ENCODE measurements at places on chromosomes 2 and 18.

- no peak for DNase-seq
These were observed 84.6 kb downstream of the FBXO15 start for GRCh38 chr18:74063023-74063422.

DNA sequence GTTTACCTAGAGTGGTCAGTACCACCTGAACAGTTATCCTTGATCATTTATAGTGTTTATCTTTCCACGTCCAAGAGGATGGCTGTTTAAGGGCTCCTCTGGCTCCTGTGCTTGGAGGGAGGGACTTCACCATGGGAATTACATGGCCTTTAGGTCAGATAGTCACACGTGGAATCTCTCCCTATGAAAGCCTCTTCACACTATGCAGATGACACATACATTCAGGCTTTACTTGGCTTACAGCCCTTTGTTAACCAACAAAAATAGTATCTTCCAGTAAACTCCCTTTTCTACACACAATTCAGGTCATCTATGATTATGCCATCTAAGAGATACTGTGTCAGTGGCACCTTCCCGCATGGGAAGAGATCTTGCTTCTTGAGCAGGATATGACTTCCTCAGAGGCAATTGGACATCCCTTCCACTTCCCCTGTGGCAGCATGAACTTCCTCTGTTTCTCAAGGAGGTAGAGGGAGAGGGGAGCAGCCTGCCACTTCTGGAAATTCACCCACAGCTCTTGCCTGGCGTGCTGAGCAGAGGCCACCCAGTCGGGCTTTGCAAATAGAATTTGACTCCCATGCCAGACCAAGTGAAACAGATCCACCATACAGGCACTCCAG, 53.5 kb downstream of the COLEC12 start:
- no peak for DNase-seq

- DNase-seq = no peak
These were observed 417.7 kb upstream of the SALL3 start for GRCh38 chr18:78561757-78562510.

- no peak for DNase-seq
These were observed 233.2 kb upstream of the PARD3B start for GRCh38 chr2:204312105-204312504.

DNA sequence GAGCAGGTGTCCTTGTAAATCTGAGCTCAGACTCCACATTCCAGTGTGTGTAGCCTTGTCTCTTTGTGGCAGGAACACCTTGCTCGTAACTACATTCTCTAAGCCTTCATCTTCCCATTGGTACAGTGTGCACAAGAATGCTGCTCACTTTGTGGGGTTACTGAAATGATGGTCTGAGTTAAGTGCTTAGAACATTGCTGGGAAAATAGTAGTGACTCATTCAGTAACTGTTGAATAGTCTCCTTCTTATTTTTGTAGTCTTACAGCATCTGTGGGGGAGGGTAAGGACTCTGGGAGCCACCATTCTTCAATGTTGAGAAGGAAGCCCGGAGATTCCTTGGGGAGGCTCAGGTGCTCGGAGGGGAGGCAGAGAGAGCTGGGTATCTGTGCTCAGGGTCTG, 236.0 kb upstream of the HDAC4 start:
- no peak for DNase-seq

DNA sequence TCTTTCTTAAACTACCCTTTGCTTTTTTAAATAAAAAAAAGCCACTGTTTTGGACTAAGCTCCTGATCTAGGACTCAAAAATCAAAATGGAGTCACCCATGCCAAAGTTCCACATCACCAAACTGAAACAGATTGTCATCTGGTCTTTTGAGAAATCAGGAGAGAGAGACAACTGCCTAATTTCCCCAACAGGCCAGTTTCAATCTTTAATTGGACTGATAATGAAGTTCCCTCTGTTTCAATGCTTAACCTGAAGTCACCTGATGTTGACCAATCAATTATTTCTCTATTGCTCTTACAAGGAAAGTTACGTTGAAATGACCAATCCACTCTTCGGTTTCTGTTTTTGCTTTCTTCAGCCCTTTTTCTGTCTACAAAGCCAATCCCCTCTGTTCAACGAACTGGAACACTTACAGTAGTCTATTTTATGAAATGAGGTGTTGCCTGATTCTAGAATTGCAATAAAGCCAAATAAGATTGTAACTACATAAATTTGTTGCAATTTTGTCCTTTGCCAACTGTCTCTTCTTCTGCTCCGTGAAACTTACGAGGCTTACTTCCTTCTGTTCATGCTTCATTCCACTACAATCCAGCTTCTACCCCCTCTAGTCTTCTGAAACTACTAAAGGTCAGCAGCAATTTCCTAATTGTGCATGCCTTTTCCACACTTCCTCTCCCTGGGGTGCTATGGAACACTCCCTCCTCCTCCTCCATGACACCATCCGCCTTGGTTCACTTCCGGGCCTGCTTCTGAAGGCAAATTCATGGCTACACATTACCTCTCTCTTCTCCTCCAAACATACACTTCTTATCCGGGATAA, 95.2 kb upstream of the CD302 start:
- no peak for DNase-seq

DNA sequence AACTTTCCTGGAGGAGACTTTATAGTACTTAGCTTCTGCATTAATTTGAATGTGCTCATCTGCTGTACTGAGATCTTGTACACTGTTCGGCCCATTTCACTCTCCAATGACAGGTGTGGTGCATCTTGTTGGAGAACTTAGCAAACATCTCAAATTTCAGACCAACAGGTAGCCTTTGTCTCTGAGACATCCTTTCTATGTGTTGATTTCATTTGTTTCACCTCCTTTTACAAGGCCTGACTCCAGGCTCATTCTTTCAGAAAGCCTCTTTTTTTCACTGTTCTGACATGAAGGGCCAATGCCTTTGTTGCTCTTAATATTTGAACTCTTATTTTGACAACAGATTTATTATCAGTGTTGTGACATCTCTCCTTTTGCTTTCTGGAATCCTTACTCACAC, 271.8 kb upstream of the FANCL start:
- no peak for DNase-seq

- no peak for DNase-seq
These were observed 60.0 kb downstream of the MYO1B start for GRCh38 chr2:191304939-191305875.

- no peak for DNase-seq
These were observed 34.0 kb upstream of the SLC40A1 start for GRCh38 chr2:189614585-189614984.

- no peak for DNase-seq
These were observed 74.8 kb upstream of the GLI2 start for GRCh38 chr2:120660771-120661459.

GRCh38 chr2:64586883-64587481, 62.9 kb downstream of the AFTPH start:
- DNase-seq = no peak

DNA sequence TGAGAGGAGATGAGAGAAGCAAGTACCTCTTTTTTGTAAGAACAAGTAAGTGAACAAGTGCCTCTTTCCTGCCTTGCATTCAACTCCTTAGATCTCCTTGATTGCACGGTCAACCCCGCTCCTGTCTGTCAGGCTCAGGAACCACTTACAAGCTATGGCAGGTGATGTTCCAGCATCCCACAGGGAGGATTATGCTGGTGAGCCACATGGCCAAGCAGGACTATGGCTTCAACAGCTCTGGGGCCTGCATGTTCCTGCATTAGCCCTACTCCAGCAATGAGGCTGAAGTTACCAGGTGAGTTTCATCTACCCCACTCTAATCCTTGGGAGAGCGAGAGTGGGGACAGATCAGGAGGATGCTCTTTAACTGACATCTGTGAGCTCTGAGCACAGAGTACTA, 29.5 kb downstream of the TTC32 start:
- no peak for DNase-seq

DNA sequence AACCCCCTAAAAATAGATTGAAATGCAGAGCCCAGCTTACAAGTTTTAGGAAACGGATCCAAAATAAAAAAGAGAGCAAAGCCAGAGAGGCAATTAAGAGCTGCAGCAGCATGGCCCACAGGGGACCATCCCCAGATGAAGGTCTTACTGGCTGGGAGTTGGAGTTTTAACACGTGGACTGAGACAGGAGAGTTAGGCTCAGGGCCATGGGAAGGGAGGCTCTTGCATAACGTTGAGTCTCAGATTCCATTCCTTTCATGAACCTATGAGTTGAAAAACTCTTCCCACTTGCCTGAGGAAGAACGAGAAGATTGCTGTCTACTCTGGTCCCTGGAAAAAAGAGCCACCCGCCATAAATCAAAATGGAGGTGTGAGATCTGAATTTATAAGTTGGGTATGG, 101.8 kb upstream of the NDUFV2 start:
- DNase-seq = no peak

- DNase-seq = no peak
These were observed 43.9 kb downstream of the ST6GAL2 start for GRCh38 chr2:106841886-106842645.

DNA sequence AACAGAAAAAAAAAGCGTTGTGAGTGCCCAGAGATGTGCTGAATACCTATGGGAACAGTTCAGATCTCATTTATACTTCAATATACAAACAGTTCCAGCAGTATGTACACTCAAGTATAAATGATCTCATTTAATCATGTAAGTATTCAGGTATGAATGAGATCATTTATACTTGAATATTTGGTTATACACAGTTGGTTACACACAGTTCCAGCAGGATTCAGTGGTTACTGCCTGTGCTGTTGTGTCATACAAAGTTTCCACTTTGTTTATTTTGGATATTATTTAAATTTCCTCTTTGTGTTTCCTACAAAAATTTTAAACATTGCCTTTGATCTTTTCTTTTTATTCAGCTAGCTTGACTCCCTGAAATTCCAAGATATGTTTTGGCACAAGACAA, 293.5 kb upstream of the SLC39A10 start:
- DNase-seq = no peak

DNA sequence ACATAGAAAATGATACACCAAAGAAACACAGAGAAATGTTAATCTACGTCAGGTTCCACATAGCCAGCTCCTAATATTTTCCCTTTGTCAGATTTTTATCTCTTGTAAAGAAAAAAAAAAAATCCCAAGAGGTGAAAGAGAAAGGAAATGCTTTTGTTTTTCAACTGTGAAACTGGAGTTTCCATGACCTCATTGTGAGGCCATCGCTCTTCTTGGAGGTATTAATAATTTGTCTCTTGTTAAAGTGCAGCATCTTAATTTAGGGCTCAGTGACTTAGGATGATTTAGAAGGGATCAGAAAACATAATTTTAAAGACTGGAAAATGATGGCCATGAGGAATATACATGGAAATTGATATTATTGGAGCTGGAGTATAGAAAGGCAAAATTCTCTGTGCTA, 21.7 kb downstream of the ARHGAP28 start:
- no peak for DNase-seq

DNA sequence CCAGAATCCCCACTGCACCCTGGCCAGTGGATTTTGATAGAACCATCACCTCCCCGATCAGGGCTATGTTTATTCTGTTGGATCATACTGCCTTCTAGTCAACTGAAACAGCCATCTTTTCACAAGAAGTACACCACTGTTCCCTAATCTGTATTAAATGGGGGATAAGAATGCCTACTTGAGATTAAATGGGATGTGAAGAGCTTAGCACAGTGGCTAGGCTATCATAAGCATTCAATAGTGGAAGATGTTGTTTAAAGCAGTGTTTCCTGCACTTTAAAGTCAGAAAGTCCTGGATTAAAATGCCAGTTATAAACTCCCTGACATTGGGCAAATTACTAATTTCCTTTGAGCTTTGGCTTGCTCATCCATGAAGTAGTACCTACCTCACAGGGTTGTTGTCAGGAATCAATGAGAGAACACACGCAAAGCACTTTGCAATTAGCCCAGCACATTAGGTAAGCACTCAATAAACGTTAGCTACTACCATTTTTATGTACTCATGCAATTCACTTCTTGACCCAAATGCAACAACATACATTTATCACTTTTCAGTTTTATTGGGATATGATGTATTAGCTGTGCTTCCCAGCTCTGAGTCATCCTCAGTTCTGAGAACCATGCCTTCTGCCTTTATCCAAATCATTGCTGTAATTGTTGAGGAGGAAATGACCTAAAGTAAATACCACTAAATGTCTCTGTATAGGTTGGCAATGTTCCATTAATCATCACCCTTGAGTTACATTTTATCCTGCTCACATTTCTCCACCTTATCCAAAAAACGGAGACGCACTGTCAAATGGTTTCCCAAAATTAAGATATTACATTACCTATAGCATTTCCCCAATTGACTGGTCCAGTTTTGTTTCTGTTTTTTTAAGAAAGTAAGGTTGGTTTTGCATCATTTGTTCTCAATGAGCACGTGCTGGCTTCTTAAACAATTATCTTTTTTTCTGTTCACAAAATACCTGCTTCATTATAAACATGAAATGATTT, 2.1 kb downstream of the TMEM247 start:
- DNase-seq = no peak

DNA sequence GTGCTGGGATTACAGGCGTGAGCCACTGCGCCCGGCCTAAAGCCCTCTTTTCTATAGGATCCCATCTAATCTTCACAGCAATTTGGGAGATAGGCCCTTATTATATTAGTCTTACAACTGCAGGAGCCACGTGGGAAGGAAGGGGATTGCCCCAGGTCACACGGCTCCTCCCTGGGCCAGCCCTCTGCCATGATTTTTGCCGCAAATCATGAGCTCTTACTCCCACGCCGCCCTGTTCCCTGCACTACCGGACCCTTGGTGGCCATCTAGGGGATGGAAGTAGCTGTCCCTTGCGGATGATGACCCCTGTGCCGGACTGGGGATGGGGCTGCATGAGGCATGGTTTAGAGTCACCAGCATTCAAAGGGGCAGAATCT, 28.4 kb upstream of the PTMA start:
- no peak for DNase-seq

GRCh38 chr2:129769185-129769991, 210.1 kb upstream of the RAB6C start:
- DNase-seq = no peak

DNA sequence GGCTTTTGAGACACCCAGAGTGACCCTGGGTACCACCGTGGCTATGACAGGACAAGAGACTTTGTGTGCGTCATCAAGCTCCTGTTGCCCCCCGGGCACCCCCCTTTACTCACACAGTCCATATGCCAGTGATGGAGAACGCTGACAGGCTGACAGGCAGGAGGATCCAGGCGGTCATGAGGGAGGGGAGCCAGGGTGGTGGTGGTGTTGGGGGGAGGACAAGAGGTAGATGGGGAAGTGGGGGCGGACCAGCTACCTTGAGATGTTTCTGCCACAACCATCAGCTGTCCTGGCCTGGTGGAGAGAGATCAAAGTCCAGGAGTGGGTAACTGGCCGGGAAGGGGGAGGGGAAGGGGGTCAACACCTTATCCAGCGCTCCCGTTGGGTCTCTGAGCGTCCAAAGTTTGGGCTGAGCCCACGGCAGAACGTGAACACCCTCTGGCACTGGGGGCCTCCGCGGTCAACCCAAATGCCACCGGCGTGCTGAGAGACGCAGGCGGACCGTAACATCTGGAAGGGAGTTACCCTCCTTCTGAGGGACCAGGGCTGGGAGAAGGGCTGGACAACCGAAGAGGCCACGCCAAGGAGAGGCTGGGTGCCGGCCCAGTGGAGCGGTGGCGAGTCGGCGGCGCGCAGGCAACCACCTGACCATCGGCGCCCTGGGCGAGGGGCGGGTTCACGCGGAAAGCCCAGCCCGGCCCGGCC, 575 bp downstream of the TMEM150A start:
- no peak for DNase-seq

Data from activated naive CD4-positive, alpha-beta T cell (primary cell).